ENCODE measurements at places on chromosomes 16 and 17.
A peak's percentile ranks its signal among the peaks of the same experiment; 100 is the strongest.

DNA sequence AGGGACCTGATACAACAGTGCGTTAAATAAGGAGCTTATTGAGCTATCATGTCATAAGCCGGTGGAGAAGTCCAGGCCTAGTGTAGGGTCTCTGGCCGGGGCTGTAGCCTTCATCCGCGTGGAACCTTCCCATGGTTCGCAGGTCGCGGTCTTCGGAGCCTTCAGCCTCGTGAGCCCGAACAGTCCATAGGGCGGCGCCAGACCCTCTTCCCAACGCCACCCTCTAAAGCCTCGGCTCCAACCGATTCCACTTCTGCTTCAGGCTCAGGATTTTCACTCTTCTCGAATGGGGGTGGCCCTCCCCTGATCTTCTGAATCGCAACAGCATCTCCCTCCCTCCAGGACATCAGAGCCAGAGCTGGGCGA, 10.3 kb upstream of the BRCA1 start:
- peak; percentile 59 for DNase-seq

DNA sequence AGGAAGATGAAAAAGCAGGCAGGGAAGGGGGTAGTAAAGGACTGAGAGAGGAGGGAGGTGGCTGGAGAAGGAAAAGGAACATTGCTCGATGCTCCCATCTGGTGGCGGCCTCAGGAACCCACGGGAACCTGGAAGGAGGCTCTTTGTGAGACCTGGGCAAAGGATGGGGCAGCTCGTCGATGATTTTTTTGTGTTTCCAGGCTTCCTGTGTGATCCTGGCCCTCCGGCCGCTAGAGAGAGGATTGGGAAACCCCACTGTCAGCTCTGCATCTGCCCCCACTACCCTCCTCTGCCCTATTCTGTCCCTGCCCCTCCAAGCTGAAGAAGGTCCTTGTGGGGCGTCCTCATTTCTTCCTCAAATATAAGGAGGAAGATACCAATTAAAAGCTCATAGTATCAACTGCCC, 6.6 kb downstream of the WFIKKN2 start:
- peak; percentile 92 for DNase-seq

DNA sequence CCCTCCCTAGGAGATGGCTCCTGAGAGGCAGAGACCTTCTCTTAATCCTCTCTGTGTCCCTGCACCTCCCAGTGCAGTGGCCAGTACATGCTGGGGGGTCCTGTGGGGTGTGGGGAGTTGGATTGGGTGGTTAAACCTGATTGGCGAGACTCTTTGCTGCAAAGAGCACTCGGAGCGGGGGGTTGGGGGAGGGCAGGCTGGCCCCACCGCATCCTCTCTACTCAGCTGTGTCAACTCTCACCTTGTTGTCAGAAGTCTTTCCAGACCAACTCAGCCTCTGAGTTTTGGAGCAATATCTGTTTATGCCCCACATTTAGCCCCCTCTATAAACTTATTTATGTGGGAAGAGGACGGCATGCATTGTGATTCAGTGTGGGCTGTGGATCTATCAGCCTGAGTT, 40.0 kb downstream of the SMARCE1 start:
- no peak for DNase-seq

DNA sequence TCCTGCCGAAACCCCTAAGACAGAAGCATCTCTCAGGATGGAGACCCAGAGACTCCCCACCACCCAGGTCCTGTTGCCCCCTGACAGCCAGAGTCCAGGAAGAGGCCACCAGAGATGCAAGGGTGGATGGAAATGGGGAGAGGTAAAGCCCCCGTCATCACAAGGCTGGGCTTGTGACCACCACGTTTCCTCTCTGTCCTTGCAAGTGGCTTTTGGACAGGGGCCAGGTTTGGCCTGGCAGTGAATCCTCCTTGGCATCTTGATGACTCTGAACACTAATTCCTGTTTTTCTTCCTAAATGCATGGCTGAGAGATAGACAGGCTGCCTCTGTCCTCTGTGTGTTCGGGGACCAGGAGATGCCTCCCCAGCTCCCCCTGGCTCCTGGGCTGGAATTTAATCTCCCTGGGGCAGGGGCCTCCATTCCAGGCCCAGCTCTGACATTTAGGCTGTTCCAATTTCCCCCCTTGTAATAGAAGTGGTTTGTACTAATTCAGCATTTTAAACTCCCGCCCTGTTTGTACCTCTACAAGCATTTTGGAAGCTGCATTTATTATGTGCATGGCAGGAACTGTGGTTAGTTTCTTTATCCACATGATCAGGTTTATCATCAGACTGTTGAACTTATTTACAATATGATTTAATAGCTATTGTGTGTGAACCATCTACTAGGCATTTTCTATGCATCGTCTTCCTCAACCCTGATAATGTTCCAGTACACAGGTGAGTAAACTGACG, 116.1 kb upstream of the IRX6 start:
- DNase-seq, result peak; percentile 16

GRCh38 chr17:28071891-28072606, 29.6 kb downstream of the NLK start:
- no peak for DNase-seq

- no peak for DNase-seq
These were observed 15.9 kb downstream of the ZC3H7A start for GRCh38 chr16:11780991-11781680.

- DNase-seq, result no peak
These were observed 266.3 kb downstream of the FOXL1 start for GRCh38 chr16:86844695-86845094.

GRCh38 chr16:49158029-49158642, 123.5 kb downstream of the CBLN1 start:
- peak; percentile 87 for DNase-seq

DNA sequence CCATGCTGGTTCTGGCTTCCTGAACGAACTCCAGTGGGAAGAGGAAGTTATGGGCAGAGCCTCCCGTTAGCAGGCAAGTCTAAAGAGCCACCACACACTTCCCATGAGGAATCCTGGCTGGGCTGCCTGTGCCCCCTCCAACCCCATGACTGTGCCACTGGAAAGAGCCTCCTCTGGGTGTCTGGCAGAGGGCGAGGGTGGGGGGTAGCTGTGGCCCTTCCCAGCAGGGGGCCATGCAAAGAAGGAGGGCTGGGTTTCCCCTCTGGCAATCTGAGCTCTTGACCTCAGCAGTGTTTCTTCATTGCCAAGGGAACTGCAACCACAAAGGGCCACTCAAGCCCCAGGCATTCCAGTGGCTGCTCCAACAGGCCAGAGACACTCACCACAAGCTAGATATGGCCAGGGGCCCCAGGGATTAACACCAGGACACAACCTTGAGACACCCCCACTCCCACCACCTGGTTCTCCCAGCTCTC, 1.7 kb upstream of the RRAD start:
- DNase-seq, result peak; percentile 40

DNA sequence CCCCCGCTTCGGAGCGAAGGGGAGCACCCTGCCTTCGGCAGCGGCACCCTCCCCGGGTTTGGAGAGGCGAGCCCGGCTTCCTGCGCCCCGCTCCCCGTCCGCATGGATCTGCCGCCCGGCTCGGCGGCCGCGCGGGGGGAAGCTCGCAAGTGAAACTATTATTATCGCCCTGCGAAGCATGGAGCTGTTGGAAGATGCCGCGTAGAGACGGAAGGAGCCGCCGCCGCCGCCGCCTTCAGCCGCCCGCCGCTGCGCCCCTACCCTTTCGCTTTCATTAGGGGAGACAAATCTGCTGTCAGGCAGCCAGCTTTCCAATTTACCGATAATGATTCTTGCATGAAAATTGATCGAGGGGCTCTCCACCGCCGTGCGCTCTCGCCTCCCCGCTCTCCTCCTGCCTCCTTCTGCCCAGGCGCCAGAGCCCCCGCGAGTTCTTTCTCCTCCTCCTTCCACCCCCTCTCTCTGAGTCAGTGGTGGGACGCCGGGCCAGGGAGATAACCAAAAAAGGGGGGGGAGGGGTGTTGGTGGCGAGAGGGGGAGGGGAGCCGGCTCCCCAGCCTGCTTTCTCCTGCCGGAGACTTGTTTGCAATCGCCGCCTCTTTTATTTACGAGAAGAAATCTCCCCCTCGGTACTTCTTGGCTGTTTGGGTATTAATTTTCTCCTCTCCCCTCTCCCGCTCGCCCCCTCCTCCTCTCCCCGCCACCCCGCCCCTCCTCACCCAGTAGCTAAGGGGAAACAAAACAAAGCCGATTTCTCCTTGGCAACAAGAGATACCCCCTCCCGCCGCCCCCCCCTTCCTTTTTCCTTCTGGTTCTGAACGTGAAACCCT, 58.0 kb upstream of the GSE1 start:
- DNase-seq, result peak; percentile 83

GRCh38 chr16:572865-573650, 3.3 kb downstream of the PIGQ start:
- no peak for DNase-seq

- DNase-seq, result no peak
These were observed 205.3 kb downstream of the ZNF423 start for GRCh38 chr16:49650603-49651002.

DNA sequence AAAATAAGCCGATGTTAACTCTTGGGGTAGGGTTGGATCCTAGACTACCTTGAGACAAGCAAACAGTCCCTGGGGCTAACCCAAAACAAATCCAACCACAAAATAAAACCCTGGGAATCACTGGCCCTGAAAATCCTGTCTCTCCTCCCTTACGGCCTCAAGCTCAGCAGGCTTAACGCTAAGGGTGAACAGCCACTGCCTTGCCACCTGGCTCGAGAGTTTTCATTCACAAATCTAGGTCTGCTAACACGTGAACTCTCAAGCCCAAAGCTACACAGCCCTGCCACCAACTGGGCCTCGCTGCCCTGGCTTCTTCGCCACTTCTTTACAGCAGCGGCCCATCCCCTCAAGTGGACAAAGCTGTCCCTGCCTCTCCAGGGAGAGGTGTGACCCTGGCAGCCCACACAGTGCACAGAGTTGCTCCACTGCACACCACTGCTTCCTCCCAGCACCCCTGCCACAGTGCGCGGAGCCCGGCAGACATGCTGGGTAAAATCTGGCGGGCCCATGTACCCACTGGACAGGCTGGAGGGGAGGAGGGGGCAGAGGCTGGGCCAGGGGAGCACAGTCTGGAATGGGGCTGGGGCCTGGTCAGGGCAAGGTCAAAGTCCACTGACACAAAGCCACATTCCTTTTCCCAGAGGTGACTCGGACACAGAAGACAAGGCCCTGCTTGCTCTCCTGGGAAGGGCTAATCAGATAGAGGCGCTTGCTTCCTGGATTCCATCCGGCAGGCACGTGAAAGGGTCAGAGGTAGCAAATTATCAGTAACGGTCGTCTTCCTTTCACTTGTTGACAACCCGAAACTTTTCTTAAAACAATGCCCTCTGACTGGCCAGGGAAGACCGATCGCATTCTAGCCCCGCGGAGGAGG, 996 bp downstream of the PCYT2 start:
- peak; percentile 40 for DNase-seq

GRCh38 chr17:51443646-51444045, 183.3 kb downstream of the UTP18 start:
- no peak for DNase-seq

DNA sequence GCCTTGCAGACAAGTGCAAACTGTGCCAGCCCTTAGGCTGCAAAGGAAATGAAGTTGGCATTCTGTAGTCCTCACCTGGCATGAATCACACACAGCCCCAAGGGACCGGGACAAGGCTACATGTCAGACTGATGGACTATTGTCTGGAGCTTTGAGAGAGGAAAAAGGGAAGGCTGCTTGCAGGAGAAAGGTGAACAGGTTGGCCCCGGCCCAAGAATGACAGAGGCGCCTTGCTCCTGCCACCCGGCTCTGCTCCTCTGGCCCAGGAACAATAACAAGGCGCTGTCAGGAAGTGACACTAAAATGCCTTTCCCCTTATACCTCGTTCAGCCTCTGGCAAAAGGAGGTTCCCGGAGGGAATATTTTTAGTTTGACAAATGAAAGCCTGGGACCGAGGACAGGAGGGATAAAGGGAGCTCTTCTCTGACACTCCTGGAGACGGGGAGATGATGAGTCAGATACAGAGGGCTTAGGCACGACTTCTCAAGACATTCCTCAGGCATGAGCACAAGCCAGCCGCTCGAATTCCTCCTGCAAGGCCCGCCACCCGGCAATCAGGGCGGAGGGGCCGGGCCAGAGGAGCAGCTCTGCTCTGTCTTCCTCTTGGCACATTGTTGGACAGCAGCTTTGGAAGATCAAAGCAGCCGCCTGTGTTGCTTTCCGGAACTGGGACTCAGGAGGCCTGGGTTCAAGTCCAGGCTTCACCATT, 105.8 kb downstream of the NOG start:
- DNase-seq, result peak; percentile 80

DNA sequence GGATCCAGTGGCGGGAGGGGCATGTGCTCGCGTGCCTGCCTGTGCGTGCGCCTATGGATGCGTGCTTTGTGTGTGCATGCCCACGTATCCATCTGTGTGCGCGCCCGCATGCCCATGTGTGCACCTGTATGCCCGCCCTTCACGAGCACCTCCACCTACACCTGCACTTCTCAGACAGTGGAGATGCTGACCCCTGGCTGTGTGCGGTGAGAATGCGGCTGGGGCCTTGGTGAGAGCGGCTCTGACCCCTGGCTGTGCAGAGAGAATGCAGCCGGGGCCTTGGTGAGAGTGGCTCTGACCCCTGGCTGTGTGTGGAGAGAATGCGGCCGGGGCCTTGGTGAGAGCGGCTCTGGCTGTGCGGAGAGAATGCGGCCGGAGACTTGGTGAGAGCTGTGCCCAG, 33.9 kb downstream of the AXIN1 start:
- DNase-seq, result peak; percentile 90

- no peak for DNase-seq
These were observed 93.4 kb upstream of the GSE1 start for GRCh38 chr16:85519540-85520231.

DNA sequence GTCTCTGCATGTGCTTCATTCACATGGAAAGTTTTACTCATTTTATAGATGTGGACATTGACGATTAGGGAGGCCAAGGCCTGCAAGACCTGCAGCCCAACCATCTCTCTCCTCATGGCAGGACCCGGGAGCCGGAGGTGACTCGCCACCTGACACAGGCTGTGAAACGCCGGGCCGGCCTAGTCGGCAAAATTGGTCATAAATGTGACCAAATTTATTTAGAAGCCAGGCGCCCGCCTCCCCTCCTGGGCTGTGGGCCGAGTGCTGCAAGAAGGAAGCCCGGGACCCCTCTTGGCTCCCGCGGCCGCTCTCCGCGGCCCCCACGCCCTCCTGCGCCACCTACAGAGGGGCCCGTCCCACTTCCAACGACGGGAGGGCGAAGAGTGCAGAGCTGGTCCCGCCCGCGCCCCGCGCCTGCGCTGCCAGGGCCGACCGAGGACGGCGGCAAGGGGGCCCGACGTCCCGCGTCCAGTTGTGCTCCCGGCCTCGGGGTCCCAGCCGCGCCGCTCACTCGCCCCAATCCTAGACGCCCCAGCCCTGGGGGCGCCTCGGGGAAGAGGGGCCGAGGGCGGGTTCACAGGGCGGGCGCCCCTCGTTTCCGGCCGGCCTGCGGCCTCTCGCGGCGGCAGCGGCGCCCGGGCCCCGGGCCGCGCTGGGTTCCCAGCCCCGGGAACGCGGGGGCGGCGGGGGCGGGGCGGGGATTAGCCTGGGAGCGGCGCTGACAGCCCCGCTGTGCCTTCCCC, 47.5 kb downstream of the WNT3 start:
- DNase-seq, result peak; percentile 68

GRCh38 chr17:68693896-68694295, 92.7 kb upstream of the FAM20A start:
- no peak for DNase-seq
